Stimulated activated CD8-positive, alpha-beta memory T cell treated with anti-CD3 and anti-CD28 coated beads, Interleukin-7, amount 100 ng/mL, for 24 hours (primary cell): ENCODE measurements at places on chromosomes 1 and 21.

DNA sequence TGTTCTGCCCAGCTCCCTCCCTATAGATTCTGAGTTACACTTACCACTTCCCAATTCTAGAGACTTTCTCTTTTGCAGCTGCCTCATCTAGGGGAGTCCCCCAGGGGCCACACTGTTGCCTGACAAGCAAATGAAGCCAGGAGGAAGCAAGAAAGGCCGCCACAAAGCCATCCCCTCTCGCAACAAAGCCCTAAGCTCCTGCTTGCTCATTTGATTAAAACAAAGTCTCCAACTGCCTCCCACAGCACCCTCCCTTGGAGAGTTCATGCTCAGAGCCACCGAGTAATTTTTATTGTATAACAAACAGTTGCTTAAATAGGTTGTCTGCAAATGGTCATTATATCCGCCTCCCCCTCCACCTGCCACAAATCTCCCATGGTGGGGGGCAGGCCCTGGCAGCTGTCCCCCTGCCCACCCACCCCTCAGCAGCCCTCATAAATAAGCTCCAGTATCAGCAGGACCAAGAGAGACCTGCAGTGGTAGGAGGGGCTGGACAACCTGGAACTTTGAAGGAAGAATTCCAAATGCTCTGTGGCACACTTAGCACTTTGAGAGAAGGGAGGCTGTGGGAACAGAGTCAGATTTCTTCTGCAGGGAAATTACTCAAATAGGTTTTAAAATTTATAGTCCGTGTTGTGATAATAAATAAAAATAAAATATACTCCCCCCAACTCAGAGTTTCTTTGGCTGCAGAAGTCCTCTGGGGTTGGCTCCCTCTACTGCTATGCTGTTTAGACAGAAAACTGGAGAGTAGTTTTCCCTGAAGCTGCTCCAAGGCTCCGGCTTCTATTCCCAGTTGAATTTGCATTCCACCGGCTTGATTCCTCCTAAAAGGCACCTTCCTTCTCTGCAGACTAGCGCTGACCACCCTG, 237.5 kb downstream of the TTLL7 start:
- DNase-seq: no peak

- no peak for DNase-seq
These were observed 1.4 kb downstream of the PSEN2 start for GRCh38 chr1:226871636-226872327.

DNA sequence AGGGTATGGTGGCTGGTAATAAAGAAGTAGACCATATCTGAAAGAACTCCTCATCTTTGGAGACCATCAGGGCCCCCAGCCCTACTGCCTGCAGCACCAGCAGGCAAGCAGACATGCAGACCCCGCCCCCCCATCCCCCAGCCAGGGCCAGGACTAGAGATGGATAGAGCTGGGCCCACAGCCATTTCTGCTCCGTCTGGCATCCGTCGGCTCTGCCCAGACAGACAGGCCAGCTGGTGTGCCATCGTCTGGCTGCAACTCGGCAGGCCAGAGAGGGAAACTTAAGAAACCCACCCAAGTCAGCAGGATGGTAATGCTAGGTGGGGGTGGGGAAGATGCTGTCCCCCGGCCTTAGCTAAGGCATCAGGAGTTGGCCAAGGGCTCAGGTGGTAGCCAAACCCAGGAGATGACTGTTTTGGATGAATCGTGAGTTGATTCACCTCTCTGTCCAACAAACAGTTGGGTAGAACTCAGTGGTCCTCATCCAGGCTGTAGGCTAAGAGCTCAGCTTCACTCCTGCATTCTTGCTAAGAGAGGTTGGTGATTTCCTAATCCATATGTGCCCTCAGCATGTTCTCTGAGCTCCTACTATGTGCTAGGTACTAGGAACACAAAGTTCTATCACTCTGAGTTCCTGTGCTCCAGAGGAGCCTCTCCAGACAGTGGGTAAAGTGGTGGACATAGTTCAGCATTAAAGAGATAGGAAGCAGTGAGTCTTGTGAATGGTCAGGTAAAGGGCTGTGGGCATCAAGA, 23.2 kb upstream of the TMEM222 start:
- DNase-seq: no peak

- DNase-seq: no peak
These were observed 139.6 kb upstream of the CTTNBP2NL start for GRCh38 chr1:112256411-112256810.

- no peak for DNase-seq
These were observed 30.1 kb downstream of the RHEX start for GRCh38 chr1:206082831-206083695.

DNA sequence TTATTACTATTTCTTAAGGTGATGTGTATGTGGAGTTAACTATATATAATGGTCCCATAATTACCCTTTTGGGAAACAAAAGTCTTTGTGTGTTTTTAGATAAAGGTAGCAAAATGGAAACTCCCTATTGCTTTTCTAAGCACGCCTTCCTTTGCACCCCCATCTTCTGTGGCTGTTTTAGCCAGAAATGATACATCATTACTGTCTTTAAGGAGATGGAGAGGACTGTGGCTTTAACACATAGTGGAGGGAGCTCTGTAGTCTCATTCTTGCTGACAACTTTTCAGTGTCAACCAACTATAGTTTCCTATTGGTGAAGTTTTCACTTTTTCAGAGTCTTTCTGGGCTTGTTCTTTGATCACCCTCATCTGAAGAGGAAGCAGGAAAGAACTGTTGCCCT, 1.0 kb downstream of the APOBEC4 start:
- DNase-seq: no peak

DNA sequence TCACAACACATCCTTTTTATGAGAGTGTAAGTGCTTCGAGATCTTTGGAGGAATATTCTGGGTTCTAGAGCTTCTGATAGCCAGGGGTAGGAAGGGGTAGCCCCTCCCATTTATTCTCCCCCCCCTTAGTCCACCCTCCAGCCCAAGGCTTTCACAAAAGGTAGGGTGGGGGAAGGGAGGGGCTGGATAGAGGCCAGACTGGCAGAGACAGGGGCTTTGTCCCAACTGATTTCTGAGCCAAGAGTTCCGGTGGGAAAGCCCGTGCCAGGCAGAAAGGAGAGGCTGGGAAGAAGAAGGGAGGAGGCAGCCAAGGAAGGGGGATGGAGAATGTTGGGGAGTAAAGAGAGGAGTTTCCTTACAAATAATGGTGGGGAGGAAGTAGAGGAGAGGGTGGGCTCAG, 3.1 kb downstream of the BCAN start:
- no peak for DNase-seq

DNA sequence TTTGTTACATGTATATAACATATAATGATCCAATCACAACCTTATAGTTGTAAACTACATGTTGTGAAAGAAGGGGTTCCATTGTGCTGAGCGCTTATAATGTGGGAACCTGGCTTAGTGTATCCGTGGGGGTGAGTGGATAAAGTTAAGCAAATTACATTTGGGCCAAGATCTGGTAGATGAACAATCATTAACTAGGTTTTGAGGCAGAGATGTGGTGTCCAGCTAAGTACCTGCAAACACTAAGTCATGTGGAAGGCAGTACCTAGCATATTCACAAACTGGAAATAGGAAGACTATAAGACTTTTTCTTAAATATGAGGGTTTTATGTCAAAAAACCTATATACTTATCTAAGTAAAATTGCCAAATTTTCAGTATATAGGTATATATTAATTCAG, 167.2 kb upstream of the PDE4B start:
- DNase-seq: no peak

DNA sequence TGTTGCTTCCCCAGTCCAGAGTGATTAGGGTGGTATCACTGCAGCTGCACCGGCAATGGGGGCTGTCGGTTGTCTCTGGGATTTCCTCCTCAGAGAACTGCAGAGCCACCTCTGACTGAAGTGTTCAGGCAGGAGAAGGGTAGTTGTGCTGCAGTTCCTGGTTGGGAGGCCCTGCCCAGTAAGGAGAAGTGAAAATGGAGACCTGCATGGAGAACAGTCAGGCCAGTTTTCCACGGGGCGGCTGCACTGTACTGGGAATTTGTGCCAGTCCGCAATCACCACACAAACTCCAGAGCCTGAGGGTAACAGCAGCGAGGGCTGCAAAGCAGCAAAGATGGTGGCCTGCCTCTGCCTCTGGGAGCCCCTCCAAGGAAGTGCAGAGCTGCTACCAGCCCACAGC, 58.1 kb upstream of the CCDC190 start:
- DNase-seq: no peak

DNA sequence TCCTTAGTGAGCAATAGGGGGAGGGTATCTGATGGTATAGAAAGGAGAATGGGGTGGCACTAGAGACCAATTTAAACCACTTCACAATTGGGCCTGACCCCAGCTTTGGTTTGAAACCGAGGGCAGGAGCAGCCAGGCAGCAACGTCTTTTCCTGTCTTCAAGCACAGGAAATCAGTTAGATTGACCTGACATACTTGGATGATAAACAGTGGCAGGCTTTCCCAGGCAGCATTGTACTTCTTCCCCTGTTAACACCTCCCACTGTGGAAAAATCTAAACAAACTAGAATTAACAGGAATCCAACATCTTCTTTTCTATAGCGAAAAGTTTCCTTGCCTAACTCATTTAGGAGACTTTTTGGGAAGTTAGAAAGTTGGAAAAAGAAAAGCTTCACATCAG, 40.6 kb downstream of the SELL start:
- no peak for DNase-seq

DNA sequence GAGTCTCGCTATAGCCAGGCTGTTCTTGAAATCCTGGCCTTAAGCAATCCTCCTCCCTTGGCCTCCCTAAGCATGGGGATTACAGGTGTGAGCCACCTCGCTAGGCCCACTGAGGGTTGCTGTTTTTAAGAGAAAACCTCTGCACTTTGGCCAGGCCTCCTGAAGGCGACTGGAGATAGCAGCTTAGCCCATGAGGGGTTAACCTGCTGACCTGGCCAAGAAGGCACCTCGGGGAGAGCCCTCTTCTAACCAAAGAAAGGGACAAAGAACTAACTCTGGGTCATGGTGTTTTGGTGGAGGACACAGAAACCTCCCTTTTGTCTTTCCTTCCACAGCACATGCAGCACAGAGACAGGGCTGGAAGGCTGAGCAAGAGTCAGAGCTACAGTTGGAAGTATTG, 17.7 kb upstream of the KNCN start:
- no peak for DNase-seq

DNA sequence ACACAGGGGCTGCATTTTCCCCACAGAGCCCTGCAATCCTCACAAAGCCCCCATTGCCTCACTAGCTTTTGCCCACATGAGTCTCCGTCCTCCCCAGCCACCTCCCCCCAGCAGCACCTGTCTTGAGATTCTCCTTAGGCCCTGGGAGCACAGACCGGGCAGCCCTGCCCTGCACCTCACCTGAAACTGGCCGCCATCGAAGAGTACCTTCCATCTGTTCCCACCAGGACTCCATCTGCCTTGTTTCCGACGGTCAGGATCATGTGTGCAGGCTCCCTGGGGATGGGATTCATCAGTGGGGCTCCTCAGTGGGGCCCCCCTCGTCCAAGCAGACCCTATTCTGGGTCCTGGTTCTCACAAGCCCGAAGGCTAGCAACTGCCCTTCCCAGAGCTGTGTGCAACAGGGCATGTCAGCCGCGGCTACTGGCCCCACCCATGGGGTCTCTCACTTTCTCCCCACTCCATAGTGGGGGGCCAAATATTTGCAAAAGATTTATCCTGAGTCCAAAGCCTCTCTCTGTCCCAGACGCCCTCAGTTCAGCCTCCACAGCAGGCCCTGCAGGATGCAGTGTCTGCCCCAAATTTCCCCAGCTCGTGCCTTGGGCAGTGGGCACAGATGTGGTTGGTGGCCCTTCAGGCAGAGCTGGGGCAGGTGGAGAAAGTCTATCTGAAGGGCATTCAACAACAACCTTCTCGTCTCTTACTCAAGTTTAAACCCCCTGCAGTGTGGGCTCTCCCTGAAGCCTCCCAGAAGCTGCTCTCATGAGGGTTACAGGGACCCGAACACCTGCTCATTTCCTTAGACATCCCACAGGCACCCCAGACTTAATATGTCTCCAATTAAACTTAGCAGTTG, 4.8 kb downstream of the PDZK1IP1 start:
- DNase-seq: no peak

DNA sequence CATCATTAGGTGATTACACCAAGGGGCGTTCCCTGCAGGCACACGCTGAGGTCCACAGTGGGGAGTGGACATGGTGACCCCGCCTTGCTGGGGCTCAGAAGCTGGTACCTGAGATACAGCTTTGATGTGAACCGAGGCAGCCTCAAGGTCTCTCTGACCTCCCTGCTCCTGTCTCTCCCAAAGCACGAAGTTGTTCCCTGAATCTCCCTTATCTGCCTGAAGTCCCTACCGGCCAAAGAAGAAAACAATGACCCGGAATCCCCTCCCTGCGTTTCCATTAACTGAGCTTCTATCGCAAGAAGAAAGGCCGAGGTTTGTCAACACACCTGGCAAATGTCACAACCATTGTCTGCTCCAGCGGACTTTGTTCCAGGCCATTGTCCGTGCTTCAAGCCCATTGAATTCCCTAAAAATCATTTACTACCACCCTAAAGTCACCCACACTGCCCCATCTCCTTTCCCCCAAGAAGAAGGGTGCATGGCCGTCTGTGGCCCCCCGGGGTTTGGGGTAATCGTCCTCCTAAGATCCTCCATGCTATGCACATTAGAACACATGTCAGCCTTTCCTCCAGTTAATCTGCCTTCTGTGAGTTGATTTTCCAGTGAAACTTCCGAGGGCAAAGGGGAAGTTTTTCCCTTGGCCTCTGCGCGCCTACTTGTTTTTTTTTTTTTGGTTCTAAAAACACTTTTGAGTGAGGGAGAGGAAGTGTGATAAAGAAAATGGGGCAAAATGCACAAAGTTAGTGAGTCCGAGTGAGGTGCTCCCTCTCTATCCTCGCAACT, 48.1 kb upstream of the COL18A1 start:
- DNase-seq: no peak

GRCh38 chr1:28807046-28807445, 4.9 kb upstream of the OPRD1 start:
- no peak for DNase-seq

DNA sequence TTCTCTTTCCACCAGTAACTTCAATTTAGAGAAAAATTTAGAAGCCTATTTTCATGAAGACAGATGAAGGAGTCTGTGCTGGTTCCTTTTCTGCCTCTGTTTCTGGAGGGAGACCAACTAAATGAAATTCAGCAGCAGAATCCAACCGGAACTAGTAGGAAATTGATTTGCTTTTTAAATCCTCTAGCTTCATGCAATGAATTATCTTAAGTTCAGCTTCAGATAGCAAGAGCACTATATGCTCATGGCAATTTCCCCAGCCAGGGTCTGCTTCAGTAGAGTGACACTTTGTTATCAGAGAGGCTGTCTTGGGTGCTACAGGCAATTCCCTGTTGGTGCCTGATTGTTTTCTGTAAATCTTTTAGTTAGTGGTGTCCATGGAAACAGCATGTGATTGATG, 189.7 kb downstream of the SLC35F3 start:
- no peak for DNase-seq

GRCh38 chr1:161274874-161275273, 16.3 kb downstream of the PCP4L1 start:
- DNase-seq: no peak

GRCh38 chr1:188930382-188930781, 1547.3 kb downstream of the BRINP3 start:
- no peak for DNase-seq

GRCh38 chr1:76463278-76463677, 388.7 kb downstream of the ST6GALNAC3 start:
- no peak for DNase-seq

GRCh38 chr1:21005466-21006239, 171.0 kb downstream of the EIF4G3 start:
- DNase-seq: no peak
